ENCODE measurements at places on chromosomes 11 and 22. TPM values are rescaled to one million over a fixed set of nuclear protein-coding genes. Genes with fewer than 3 reads are reported as not detected.

The PRAME gene
- total RNA-seq: 0.34 TPM

The NXPE2 gene
- not detected for total RNA-seq

The CFAP68 gene
- total RNA-seq: 13.3 TPM

The C11orf91 gene
- total RNA-seq: not detected

The OR52I1 gene
- not detected for total RNA-seq

Data from melanocyte of skin (primary cell).